ENCODE measurements at places on chromosomes 2 and 18.
A peak's percentile ranks its signal among the peaks of the same experiment; 100 is the strongest.

GRCh38 chr2:219630770-219631405 is 3.5 kb downstream of the SLC4A3 start:
- no peak for DNase-seq

- no peak for DNase-seq
Measured at GRCh38 chr2:220224691-220225543, 597.5 kb downstream of the SLC4A3 start.

GRCh38 chr2:122105877-122106206 is 350.4 kb downstream of the TSN start:
- no peak for DNase-seq

DNA sequence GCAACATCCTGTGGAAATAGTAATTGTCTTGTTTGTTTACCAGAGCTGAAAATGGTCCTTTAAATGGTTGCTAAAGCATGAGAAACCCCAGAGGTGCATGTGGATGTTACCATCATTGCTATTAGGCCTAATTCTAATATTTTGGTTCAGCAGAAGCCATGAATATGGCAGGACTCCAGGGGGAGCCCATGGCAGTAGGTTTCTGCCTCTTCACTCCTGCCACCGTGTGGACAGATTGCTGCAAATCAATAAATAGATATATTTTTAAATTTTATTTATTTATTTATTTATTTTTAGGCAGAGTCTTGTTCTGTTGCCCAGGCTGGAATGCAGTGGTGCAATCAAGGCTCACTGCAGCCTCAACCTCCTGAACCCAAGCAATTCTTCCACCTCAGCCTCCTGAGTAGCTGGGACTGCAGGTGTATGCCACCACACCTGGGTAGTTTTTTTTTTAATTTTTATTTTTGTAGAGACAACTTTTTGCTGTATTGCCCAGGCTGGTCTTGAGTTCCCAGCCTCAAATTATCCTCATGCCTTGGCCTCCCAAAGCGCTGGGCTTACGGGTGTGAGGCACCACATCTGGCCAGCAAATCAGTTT is 54.9 kb upstream of the CAPN13 start:
- peak; percentile 35 for DNase-seq

DNA sequence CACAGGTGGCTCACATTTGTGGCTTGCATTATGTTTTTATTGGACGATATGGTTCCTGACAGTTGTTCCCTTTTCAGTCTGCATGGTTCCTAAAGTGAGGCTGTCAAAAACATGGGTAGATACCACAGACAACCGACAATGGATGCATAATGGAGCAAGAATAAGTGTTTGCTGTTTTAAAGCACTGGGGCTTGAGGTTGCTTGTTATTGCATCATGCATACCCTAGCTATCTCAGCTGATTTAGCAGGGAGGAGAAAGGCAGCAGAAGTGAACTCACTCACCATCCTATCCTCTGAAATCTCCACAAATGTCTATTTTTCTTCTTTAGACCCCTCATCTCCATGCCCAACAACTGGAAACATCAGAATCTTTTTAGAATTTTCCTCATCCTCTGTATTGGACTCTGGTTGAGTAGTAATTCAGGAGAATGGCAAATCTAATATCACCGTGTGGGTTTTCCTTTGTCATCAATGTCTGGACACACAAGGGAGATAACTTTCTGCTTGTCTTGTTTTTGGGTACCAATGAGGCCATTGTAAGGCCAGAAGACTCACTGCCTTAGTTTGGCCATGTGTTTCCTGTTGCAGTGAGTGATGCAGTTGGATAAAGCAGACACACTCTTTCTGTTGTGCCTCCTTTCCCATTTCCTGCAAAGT is 46.7 kb downstream of the FBXO48 start:
- DNase-seq: no peak

DNA sequence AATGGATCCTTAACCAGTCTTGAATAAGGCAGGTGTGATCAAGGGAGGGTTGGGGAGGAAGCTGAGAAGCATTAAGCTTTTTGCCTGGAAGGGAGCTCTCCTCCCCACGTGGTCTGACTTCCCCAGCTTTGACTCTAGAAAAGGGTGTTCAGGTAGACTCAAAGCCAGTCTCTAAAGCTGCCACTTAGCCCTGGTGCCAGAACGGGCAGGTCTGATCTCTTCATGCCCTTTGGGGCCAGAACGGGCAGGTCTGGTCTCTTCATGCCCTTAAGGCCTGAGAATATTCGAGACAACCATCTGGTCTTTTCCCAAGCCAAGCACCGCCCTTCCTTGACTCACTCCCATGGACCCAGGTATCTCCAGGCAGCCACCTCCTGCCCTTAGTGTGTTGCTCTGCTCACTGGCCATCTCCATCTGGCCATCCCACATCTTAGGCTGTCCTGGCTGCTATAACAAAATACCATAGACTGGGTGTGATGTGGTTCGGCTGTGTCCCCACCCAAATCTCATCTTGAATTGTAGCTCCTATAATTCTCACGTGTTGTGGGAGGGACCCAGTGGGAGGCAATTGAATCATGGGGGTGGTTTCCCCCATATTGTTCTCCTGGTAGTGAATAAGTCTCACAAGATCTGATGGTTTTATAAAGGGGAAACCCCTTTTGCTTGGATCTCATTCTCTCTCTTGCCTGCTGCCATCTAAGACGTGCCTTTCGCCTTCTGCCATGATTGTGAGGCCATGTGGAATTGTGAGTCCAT is 59.4 kb downstream of the SNORC start:
- DNase-seq: no peak

- no peak for DNase-seq
Measured at GRCh38 chr2:74554820-74555531, 456 bp downstream of the DOK1 start.

DNA sequence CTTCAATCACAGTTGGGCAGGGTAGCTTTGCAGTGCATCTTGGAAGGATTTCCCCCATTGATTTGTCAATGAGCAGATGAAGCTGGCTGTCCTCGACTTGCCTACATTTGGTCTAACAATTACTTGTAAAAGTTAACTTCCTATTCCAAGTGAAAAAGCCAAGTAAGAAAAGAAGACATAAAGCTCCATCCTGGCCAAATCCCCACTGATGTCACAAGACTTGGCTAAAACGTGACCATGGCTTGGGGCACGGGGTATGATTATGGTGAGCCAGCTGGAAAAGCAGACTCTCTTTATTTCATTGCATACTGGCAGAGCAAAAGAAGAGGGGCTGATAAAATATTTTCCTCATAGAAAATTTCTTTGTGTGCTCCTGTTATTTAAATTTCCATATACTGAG is 25.4 kb upstream of the PID1 start:
- DNase-seq: no peak

- DNase-seq: no peak
Measured at GRCh38 chr2:27715318-27716210, 51.9 kb downstream of the SLC4A1AP start.

- no peak for DNase-seq
Measured at GRCh38 chr2:166762746-166763145, 125.5 kb upstream of the XIRP2 start.

DNA sequence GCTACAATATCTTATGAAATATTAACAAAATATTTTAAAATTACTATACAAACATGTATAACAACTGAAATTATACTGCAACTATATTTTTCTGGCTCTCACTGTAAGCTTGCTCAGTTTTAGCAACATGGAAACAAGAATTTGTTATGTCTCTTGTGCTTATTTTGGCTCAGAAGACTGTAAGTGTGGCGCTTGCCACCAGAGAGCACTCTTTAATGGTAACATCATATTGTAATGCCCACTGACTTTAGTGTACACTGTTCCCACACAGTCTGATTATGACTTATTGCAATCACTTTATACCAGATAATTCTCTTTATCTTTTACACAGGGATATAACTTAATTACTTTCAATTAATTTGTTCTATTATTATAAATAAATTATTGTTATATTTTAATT is 1500.6 kb upstream of the TMEFF2 start:
- DNase-seq: no peak

DNA sequence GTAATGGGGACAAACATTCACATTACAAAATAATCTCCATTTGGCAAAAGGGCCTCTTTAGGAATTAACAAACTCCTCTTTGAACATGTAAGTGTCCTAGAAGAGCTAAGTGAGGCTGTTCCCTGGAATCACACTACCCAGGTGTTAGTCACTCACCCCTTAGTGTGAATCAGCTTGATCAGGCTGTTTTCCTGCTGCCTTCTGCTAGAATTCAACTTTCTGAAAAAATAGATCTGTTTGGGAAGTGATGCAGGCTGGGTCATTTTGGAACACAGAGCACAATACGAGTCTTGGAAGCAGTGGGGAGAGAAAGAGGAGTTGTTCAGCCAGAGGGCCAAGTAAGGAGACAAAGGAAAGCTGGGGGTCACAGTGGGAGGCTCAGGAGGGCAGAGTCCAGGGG is 40.0 kb downstream of the TTC32 start:
- no peak for DNase-seq

DNA sequence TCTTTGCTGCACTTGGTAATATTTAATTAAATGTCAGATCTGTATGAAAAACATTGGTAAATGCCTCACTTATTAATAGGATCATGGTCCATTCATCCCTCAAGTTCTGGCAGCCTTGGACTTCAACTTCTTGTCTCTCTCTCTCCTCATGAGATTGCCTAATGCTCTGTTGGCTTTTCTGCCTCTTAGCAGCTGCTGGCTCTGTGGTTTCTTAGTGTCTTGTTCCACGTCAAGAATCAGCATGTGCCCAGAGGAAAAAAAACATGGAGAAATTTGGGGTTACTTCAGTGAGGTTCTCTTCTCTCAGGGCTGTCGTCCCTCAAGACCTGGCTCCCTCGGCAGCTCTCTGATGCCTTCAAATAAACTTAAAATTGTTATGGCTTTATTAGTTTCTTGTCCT is 75.4 kb downstream of the TAF4B start:
- DNase-seq: no peak
